Cerebellum (tissue), 4 donors: ENCODE measurements at places on chromosomes 12 and 14.
A peak's percentile ranks its signal among the peaks of the same experiment; 100 is the strongest.

GRCh38 chr14:77204459-77204771 lies 22.8 kb downstream of the TMEM63C start:
- no peak for DNase-seq

GRCh38 chr14:100165831-100166440 lies 6.5 kb upstream of the DEGS2 start:
- DNase-seq, result no peak

DNA sequence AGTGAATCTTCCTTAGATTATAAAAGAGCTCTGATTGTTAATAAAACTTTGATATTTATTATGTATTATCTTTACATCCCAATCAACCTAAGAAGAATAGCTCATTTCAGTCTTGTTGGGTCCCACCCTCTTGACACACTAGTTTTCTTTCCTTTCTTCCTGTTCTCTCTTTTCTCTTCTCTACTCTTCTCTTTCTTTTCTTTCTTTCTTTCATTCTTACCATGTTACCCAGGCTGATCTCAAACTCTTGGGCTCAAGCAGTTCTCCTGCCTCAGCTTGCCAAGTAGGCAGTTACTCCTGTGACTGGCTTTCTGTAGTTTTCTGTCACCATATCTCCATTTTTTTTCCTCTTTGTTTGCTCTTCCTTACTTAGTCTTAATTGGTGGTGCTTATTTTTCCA lies 177.8 kb downstream of the MIPOL1 start:
- DNase-seq, result no peak

- peak; percentile 10 for DNase-seq
Measured at GRCh38 chr12:110581931-110582275, 1.2 kb downstream of the PPTC7 start.

DNA sequence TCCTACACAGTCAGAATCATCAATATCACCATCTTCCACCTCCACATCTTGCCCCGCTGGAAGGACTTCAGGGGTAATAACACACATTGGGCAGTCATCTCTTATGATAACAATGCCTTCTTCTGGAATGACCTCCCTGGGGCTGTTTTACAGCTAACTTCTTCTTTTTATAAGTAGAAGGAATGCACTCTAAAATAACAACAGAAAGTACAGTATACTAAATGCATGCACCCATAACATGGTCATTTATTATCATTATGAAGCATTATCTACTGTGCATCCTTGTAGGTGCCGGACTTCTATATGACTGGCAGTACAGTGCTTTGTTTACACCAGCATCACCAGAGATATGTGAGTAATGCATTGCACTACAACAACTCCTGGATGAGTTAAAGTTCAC lies 19.0 kb upstream of the NUAK1 start:
- no peak for DNase-seq

DNA sequence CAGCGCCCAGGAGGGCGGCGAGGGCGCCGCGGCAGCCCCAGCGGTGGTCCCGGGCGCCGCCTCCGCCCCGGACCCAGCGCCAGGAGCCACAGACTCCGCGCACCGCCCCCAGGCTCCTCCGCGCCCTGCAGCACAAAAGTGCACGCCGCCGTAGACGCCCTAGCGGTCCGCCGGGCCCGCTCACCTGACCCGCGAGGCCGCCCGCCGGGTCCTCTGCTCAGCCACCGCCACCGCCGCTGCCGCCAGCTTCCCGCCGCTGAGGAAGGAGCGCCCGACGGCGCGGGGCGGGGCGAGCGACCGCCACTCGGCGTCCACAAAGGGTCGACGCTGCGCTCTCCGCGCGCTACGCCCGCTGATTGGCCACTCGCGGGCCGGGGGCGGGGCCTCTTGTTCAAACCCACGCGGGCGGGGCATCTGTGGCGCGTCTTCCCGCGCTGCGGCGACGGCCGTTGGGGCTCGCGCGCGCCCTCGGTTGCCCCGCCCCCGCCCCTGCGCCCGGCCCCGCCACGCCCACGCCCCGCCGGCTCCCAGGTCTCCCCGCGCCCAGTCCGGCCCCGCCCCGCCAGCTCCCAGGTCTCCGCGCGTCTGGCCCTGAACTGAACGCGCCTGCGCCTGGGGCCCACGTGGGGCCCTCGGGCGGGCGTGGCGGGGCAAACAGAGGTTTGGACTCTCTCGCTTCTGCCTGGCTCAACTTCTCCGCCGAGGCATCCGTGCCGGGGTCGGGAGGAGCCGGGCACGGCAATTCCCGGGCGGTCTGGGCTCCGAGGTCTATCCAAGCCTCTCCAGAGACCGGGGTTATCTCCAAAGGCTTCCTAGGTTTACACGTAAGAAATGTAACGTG lies at the start of gene CDCA4:
Gene CDCA4 (minus strand): TSS at position 269 of the 841 bp plus-strand sequence. CDS start 9,154 bp downstream, outside the sequence.
- DNase-seq, result peak; percentile 100

GRCh38 chr12:30694412-30695198 lies 1.1 kb downstream of the IPO8 start:
- DNase-seq, result peak; percentile 61

DNA sequence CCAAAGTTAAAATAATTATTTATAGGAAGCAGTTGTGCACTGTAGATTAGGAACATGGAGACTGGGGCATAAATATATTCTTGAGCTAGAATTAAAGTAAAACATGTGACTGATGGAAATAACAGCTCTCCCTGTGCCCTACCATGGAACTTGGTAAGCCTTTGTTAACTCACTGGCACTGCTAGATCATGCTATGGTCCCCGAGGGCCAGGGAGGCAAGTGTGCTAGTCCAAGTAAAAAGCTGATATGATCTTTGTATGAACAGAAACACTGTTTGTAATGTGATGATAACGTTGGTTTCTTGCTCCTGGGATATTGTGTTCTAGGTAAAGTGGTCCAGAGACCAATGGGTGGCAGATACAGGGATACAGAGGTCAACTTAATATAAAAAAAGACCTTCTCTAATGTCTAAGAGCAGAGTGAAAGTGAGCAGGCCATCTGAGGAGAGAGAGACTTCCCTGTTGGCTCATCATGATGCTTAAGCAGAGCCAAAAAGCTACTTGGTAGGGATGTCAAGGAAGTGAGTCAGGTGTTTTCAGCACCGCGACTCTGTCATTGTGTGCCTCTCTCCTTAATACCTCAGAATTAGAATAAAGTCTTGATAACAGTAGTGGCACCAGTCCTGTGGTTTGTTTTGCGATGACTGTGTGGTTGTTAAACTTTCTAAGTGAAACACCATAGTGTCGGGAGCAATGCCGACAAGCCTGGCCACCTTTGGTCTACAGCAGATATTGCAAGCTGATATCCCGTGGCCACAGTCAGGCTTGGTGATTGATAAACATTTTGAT lies 27.6 kb downstream of the BICD1 start:
- DNase-seq, result peak; percentile 44

- DNase-seq, result peak; percentile 12
Measured at GRCh38 chr12:118187751-118188435, 52.0 kb downstream of the PEBP1 start.

- no peak for DNase-seq
Measured at GRCh38 chr14:22996768-22997654, 12.9 kb downstream of the C14orf93 start.

DNA sequence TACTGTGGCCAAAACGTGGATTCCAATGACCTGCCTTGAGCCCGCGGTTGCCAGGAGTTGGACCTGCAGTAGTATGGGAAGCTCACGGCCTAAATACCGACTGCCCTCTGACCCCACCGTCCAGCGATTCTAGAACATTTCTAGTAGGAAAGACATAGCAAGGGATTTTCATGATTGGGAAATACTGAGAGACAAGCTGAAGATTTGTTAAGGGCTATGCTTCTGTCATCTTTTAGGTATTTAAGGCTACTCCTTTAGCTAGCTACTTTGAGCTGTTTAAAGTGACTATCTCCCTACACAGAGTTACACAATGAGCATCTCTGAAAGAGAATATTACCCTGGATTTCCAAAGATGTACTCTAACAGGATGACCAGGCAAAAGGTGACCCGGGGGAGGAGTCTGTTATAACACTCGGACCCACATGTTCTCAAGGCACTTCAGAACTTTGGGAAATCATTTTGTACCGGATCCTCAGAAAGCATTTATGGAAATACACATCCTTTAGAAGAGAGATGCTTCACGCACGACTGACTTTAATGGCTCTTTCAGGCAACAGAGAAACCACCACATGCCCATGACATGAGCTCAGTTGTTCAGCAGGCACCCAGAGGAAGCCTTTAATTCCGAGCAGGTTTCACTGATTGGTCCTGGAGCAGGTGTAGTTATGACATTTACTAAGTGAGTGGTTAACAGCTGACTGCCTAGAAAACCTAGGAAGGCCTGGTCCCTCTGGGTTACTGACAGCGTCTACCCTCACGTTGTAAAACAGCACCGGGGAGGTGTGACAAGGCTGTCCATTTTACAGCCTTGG lies 4.2 kb downstream of the BAG5 start:
- no peak for DNase-seq

DNA sequence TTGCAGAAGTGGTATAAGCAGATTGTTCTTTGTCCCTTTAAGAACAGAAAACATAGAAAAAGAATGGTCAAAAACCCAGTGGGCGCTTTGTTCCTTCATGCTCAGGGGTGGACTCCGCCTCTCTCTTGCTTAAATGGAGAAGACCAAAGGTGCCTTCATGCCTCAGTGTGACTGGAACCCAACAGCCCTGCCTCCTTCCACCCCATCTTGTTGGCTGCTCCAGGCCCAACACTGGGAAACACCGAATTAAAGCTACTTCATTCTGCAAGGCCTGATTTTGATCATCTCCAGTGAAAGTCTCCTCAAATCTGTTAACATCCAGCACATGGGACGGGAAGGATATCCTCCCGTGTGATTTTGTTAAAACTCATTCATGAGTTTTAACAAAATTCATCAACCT lies 103.7 kb downstream of the BCL11B start:
- DNase-seq, result no peak

DNA sequence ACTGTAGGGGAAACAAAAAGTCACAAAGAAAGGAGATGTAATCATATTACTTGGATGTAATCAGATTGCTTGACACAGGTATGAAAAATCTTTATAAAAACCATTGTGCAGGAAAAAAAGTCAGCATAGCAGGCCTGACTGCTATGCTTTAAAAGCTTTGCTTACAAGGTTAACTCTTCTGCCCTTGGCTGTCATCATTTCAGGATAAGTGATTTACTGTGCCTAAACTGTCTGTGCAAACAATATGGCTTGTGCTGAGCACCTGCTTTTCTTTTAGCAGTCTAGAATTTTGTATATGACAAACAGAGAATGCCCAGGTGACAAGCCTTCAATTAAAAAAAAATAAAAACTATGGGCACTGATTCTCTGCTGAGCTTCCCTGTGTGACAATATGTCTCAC lies 63.8 kb upstream of the PLEKHG7 start:
- no peak for DNase-seq

DNA sequence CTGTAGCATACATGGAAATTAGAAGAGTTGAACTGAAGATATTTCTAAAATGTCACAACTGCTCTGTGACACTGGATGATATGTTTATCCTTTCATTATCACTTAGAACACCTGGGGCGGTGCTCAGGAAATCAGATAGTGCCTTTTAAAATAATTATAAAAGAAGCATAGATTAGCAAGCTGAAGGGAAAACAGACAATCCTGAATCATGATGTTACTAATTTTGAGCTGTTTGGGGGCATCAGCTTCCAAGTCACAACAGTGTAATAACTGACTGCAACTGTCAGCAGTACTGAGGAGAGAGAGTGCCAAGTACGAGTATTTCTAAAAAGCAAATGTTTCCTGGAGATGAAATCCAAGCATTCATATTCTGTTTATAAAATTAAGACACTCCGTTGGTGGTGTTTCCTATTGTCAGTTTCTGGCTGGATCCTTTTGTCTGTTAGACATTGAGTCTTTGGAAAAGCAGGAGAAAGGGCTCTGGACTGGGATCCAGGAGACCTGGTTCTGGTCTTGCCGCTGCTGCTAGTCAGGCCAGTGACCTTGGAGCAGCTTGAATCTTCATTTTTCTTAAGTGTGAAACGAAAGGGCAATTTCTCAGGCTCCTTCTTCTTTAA lies 380.1 kb downstream of the EGLN3 start:
- DNase-seq, result peak; percentile 6
